ENCODE measurements at places on chromosomes 1 and 21.

- DNase-seq = no peak
Observed at GRCh38 chr1:22774833-22775182, 64.2 kb downstream of the EPHB2 start.

DNA sequence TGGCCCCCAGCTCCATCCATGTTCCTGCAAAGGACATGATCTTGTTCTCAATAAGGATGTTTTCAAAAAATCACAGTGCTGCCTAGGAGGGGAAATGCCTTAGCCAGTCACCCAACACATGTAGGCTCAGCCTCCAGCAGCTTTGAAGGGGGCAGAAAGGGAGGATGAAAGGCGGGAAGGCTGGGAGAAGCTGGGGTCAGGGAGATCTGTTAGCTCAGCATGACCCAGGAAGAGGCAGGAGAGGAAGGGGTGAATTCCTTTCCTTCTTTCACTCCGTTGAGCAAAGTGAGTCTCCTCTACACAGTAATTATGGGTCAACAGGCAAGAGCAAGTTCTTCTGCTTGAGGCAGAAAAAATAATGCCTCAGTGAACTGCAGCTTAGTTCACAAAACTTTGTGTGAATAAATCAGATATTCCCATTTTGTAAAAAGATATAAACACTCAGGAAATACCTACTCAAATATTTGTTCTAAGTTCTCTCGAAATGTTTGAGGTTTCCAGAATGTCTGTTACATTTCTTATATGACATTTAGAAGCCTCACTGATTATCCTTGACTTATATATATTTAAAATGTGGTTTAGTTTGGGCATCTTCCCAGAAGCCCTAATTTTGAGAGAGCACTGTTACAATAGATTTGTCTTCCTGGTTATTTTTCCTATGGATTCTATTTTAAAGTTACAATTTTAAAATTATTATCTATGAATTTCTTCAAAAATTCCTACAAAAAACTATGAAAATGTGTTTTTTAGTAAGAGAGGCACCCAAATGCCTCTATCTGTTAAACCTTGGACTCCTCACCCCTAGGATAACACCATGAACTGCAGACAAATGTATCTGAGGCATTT lies 116.8 kb downstream of the KCNJ6 start:
- no peak for DNase-seq

DNA sequence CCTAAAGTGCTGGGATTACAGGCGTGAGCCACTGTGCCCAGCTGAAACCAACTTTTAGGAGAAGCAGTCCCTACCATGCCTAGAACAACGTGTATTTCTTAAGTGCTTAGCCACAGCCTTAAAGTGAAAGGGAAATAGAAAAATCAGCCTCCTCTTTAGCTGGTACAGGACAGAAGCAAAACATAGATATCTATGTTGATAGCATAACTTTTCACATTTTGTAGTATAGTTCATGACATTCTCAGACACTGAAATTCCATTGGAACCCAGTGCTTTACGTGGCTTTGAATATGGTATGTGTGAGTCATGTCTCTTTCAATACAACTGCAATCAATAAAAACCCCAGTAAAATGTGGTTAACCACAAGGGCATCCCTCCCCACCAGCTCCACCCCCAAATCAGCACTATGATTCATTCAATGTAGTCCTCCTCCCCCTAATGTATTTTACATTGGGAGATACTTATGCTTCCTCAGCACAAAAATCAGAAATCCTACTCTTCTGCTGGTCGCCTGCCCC lies 32.1 kb downstream of the TGFB2 start:
- DNase-seq = no peak

GRCh38 chr1:27598902-27599528 lies 4.9 kb downstream of the AHDC1 start:
- DNase-seq = no peak

DNA sequence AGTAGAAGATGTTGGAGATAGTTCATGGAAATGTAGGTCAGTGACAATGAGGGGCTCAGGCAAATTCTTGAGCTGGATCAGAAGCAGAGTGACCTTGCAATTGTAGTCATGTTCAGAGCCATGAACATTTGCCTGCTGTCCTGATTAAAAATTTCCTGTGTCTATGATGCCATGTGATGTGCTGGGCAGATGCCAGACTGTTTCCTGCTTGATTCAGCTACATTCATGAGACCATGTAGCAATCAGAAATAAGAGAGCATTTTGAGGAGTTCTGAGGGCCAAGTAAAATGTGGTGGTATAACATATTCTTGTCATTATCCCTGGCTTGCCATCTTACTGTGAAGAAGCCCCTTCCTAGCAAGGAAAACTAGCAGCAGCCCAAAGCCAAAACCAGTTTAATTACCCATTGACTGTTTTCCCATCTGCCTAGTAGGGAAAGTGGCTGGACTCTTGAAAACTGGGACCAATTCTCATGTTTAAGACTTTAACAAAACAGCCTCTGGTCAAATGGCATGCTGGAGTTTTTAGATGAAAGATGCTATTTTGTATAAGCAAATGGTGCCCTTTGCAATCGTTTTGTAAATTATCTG lies 118.3 kb downstream of the NOS1AP start:
- DNase-seq = no peak

- no peak for DNase-seq
Observed at GRCh38 chr1:226525750-226526149, 22.8 kb upstream of the STUM start.

GRCh38 chr1:160221089-160221488 lies 15.9 kb downstream of the PEA15 start:
- no peak for DNase-seq

- DNase-seq = no peak
Observed at GRCh38 chr21:38859852-38860251, 54.1 kb downstream of the ETS2 start.

DNA sequence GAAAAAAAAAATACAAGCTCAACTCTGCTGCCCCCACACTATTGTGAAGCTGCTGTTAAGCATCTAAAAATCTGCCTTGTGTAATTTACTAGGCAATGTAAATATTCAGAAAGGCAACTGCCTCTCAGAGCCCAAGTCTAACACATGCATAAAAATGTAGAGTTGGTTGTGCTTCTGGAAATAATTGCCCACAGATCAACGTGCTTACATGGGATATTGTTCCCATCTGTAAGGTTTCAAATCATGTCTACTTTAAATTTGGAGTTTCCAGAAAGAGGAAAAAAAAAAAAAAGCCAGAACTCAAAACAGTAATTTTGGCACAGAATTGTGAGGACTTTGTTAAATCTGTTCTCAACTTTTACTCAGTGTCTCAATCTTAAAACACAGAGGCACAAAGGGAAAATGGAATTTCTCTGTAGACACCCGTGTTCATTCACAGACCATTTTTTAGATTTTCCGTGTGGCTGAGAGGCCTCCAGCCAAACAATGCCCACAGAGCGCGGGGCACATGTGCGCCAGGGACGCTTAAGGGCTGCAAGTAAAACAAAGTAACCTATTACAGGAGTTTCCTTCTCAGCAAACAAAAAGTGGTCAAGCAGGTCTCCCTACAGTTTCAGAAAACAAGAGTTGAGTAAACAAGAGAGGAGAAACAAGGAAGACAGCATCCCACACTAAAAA lies 115.5 kb downstream of the RERE start:
- DNase-seq = no peak

GRCh38 chr1:28510273-28510969 lies 4.6 kb downstream of the RCC1 start:
- no peak for DNase-seq

DNA sequence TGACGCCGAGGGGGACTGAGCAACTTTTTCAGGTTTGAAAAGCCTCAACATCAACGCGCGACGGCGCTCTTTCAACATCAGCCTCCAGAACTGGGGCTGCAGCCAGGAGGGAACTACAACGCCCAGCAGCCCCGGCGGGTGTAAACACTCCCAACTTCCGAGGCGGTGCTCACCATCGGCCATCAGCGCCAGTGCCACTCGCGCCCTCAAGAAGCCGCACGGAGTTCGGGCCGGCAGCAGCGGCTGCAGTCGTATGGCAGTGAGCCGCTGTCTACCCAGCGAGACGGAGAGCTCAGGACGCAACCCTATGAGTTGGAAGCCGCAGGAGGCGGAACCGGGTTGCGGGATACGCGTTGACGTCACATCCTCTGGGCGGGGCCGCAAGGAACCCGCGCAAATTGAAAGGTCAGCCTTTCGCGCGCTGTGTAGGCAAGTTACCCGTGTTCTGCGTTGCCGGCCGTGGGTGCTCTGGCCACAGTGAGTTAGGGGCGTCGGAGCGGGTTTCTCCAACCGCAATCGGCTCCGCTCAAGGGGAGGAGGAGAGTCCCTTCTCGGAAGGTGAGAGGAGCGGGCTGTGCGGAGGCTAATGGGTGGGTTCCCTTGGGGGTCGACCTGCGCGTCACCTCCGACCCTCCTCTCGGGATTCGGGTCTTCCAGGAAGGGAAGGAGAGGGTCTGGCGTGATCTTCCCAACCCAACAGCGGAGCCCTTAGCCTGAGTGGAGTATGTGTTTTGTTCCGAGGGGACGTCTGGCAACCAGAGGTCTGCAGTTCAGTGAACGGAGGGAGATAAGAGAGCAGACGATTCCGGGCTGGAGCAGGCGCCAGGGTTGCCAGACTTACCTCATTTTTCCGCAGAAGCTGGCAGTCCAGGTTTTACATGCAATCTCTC lies at the start of gene EXO1:
Gene EXO1, plus strand, starts transcription at position 409 of the 890 bp plus-strand sequence. CDS start 2,222 bp downstream, outside the sequence.
- no peak for DNase-seq

GRCh38 chr1:6272868-6273267 lies 12.0 kb upstream of the GPR153 start:
- DNase-seq = no peak
